ENCODE measurements at places on chromosomes 6 and 20.

DNA sequence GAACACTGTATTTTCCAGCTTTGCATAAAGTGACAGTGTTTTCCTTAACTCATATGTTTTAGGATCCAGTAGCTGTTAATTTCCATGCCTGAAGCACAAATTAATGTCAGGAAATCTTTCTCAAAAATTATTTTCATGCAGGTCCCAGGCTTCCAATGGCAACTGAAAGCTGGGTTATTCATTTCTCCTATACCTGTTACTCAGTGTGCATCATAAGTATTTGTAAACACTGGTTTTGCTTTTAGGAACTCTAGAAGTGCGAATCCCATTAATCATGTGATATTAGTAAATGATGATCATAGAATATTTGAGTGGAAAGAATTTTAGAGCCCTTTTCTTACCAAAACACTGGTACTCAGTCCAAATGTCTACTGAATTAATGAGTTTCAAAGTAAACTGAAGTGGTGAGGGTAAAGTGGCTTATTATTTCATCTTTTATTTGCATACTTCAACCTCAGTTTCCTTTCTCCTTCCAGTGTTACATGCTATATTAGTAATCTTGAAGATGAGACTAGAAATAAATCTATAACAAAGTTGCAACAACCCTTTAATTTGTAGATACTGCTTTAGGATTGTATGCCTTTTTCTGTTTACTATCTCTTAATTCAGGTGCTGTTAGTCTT is 124.0 kb downstream of the ZFAND3 start:
- no peak for DNase-seq

- DNase-seq, result no peak
Observed at GRCh38 chr6:88574651-88575050, 388.8 kb downstream of the RNGTT start.

GRCh38 chr20:9233804-9234203 is 164.9 kb downstream of the PLCB4 start:
- no peak for DNase-seq

DNA sequence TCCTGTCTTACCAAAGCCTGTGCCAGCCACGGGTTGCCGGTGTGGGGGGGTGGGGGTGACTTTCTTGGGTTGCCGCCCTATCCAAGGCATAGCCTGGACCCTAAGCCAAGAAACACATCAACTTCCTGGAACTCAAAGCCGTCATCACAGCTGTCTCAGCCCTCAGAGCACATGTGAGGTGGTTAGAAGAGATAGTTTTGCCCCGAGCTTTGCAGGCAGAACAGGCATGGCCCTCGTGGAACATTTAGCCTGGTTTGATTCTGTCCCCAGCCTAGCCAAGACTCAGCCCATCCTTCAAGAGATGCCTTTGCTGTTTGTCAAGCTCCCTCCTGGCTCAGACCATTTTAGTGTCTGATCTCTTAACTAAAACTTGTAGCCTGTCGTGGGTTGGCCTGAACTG is 64.9 kb downstream of the RREB1 start:
- no peak for DNase-seq

DNA sequence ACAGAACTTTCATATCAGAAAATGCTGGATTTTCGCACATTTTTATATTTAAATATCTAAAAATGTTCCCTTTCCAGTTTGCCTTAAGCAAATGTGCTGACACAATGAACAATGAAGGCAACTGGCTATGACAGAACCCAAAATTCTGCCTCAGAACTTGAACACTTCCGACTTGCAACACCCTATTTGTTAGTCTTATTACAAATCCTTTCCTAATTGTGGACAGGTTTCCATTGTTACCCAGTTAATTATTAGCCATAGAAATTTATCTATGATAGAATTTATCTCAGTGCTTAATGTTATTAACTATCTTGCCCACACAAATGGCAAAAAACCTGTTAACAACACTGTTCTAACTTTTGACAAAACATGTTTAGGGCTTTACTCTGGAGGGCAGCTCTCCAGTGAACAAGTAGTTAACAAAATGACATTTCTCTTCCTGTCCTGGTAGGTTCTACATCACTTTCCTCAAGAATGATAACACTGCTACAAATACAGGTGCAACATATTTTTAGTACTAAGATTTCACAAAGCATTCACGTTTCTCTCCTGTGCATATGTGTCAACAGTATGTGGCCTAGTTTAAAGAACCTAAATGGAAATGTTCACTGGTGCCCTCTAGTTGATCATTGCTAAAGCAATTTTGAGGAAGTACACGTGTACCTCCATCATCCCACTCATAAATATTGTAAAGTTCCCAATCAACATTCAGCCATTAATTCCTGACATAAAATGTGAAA is 58.4 kb downstream of the HIVEP2 start:
- DNase-seq, result no peak

GRCh38 chr6:132357120-132357519 is 44.2 kb downstream of the MOXD1 start:
- no peak for DNase-seq

DNA sequence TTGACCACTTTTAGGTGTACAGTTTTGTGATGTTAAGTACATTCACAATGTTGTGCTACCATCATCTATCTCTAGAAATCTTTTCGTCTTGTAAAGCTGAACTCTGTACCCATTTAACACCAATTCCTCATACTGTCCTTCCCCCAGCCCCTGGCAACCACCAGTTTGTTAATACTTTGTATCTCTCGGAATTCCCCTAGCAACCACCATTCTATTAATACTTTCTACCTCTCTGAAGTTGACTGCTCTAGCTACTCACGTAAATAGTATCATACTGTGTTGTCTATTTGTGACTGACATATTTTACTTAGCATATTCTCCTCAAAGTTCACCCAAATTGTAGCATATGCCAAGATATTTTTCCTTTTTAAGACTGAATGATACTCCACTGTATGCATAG is 82.3 kb upstream of the CLDN20 start:
- no peak for DNase-seq

- no peak for DNase-seq
Observed at GRCh38 chr6:69895396-69895795, 29.0 kb downstream of the COL19A1 start.

GRCh38 chr20:18091623-18092022 is 33.9 kb upstream of the OVOL2 start:
- DNase-seq, result no peak

- no peak for DNase-seq
Observed at GRCh38 chr20:58453391-58453790, 61.8 kb downstream of the APCDD1L start.

GRCh38 chr6:156727715-156728385 is 49.3 kb upstream of the ARID1B start:
- no peak for DNase-seq

GRCh38 chr20:15756754-15757115 is 816.5 kb downstream of the KIF16B start:
- no peak for DNase-seq

DNA sequence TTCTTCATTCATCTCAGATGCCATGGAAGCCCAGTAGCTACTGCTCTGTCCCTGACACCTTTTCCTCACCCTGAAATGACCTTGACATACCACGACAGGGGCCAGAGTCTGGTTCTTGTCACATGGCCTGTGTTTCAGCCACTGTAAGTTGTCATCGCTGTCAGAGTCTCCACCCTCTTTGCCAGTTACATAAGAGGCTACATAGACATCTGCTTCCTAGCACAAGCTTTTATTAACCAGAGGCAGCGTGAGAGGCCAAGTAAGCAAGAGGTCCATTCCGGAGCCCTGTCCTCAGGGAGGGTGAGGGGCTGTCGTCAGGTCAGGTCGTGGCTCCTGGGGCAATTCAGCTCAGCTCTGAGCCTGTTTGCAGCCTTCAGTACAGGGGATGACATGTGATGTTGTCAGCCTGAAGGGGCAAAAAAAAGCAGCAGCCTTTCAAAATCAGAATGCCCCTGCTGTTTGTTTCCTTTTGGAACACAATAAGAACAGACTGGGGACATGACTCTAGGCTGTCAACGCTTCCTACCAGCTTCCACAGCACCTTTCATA is 146.3 kb downstream of the MTFR2 start:
- no peak for DNase-seq

- DNase-seq, result no peak
Observed at GRCh38 chr6:113763876-113764275, 93.3 kb upstream of the MARCKS start.

DNA sequence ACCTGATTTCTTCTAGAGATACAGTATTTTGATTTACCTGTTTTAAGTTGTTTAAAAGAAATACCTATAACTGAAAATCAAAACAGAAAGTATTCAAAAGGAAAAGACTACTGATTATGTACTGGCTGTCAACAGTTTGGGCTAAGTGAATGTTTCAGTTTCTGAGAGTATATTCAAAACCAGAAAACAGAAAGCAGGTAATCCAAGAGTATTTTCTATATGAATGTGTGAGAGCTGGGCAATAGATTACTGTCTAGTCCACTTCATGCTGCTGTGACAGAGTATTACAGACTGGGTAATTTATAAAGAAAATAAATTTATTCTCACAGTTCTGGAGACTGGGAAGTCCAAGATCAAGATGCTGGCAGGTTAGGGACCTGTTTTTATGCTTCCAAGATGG is 261.0 kb downstream of the ARHGAP18 start:
- DNase-seq, result no peak

DNA sequence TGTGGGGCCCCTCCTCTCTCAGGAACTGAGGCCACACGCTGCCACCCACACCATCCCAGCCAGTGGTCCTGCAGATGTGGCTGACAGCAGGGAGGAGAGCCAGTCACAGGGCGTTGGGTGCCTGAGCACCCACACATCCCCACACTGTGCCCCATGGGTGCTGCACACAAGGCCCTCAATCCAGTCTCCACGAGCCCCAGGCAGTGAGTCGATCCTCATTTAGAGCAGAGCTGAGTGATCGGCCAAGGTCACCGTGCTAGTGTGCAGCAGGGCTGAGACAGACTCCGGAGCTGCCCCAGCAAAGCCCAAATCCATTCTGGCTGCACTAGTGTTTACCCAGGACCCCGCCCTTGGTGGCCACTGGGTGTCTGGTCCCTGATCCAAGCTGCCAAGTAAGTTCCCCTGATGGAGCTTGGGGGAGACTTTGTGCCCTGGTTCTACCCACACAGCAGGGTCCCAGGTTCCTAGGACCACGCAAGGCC is 9.0 kb downstream of the C20orf203 start:
- DNase-seq, result no peak

DNA sequence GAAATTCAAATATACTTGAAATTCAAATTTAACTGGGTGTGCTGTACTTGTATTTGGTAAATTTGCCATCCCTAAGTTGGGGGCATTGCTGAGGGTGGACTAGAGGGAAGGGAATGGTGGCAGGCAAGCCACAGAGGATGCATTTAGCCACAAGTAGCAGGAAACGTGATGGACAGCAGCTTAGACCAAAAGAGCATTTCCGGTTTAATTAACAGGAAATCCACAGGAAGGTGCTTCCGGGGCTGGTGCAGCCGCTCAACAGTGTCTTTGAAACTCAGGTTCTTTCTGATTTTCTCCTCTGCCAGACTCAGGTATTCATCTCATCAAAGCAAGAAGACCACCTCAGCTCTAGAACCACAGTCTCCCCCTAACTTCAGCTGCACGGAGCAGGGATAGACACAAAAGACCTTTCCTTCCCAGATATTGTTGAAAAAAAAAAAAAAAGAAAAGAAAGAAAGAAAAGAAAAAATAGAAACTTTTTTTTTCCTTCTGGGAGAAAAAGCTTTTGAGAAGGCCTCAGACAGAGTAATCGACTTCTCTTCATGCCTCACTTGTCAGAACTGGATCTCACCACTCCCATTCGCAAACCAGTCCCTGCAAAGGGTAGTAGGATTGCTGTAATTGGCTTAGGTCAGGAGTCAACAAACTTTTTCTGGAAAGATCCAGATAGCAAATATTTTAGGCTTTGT is 8.0 kb upstream of the BCAS1 start:
- no peak for DNase-seq
